ENCODE measurements at places on chromosomes 6 and 20.

DNA sequence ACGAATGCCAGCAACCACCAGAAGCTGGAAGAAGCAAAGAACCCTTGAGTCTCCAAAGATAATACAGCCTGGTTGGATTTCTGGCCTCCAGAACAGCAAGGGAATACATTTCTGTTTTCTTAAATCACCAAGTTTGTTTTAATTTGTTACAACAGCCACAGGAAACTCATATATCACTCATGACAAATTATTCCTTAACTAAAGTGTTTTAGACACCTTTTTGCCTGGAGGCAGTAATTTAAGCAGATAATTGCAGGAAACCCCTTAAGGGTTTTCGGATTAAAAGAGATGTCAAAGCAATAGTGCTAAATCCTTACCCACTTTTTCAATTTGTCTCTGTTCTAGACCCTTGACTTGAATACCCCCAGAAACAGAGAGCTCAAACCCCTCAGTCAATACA, 1050.0 kb downstream of the EPHA7 start:
- DNase-seq: no peak

- DNase-seq: no peak
Measured at GRCh38 chr6:157911786-157912185, 69.9 kb upstream of the SYNJ2 start.

DNA sequence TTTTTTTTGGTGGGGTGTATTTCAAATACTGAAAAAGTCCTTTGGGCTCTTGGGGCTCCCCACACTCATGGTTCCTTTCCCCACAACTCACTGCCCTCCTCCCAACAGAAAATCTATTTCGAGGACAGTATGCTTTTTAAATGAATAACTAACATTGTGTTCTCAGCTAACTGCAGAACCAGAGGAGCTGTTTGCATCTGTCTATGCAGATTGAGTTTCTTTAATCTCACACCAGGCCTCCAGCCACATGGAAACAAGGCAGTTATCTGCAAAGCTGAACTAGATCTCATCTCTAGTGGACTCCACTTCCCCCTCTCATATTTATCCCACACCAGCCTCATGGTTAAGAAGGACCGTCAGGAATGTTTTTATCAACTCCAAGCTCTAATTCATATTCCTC, 955.1 kb downstream of the KIF16B start:
- DNase-seq: no peak

DNA sequence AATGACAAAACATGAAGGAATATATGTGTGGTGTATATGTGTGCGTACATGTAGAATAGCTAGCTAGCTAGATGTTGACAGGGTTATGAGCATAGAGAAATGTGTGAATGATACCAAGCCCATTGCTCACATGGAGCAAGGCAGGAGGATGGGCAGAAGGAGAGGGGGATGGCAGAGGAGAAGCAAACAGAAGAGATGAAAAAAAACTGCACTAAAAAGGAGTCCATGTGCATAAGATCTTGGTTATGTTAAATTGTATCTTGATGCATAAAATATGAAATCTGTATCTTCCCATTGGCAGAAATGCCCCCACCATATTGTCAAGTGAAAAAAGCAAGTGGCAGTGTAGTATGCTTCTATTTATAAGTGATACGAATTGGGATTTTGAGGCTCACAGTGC, 125.1 kb downstream of the PRND start:
- no peak for DNase-seq

GRCh38 chr20:15020845-15021244, 683.4 kb upstream of the FLRT3 start:
- no peak for DNase-seq

Measured in stimulated activated CD8-positive, alpha-beta memory T cell treated with anti-CD3 and anti-CD28 coated beads, Interleukin-4, amount 100 ng/mL, for 4 hours (primary cell).